ENCODE measurements at places on chromosomes 12 and 14.

DNA sequence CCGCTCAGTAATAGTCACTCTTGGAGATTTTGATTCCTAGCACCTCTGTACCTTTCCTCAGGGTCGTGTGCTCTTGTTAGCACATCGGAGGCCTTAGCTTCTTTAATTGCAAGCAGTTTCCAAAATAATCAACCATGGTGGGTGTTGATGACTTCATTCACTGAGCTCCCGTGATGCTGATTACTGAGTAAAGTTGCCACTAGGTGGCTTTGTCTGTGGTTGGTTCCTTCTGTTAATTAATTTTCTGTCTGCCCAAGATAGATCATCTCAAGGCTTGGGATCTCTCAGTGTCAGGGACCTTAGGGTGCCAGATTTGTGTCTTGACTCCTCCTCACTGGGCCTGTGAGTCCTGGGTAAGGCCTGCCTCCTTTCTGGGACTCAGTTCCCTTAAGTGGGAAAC is 54.3 kb downstream of the PTPN11 start:
- DNase-seq: no peak

DNA sequence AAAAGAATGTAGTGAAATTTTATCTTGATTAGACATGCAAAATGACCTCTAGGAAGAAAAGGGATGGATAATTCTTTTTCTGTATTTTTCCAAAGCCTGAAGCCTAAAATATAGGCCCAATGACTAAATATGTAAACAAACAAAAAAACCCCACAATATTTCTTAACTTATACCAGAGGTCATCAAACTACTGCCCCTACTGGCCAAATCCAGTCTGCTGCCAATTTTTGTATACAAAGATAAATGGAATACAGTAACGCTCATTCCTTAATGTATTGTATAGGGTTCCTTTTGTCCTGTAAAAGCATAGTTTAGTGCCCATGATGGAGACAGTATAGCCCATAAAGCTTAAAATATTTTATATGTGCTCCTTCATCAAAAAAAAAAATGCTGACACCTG is 145.7 kb upstream of the ALG10 start:
- no peak for DNase-seq

GRCh38 chr14:67951529-67952135 is 132.1 kb downstream of the RAD51B start:
- no peak for DNase-seq

GRCh38 chr12:53200458-53201176 is 6.4 kb downstream of the ITGB7 start:
- DNase-seq: no peak

DNA sequence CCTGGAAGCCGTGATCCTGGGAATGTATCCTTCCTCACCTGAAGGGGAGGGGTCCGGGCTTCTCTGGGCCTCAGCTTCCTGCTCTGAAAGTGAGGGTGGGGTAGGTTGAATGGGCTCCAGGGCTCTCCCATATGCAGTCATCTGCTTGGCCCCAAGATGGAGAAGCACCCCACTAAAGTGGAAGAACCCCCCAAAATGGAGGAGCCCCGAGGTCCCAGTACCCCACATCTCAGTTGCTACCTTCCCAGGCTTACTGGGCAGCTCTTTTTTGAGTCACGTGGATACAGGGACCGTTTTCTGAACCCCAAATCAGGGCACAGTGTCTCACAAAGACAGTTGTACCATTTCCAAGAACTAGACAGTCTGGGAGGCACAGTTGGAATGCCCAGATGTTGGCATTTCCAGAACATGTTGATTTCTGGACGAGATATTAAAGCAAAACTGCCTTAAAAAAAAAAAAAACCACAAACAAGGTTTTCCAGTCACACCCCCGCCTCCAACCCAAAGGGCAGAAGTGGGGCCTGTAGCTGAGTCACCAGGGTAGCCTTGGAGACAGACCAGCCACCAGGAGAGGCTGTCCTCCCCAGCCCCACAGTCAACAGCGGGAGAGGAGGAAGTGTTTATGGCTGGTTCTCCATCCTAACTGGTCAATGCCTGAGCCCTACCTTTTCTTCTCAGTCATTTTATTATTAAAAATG is 12.1 kb downstream of the VASH1 start:
- DNase-seq: no peak

GRCh38 chr14:95516554-95517181 is at the start of gene SYNE3:
TSS of gene SYNE3 (minus strand) at chr14:95516650. CDS start at chr14:95475821, 40,829 bp downstream.
- DNase-seq: peak; percentile 63

- DNase-seq: no peak
Measured at GRCh38 chr12:106362971-106363370, 5.4 kb downstream of the POLR3B start.

GRCh38 chr14:42045383-42045782 is 438.7 kb downstream of the LRFN5 start:
- no peak for DNase-seq

DNA sequence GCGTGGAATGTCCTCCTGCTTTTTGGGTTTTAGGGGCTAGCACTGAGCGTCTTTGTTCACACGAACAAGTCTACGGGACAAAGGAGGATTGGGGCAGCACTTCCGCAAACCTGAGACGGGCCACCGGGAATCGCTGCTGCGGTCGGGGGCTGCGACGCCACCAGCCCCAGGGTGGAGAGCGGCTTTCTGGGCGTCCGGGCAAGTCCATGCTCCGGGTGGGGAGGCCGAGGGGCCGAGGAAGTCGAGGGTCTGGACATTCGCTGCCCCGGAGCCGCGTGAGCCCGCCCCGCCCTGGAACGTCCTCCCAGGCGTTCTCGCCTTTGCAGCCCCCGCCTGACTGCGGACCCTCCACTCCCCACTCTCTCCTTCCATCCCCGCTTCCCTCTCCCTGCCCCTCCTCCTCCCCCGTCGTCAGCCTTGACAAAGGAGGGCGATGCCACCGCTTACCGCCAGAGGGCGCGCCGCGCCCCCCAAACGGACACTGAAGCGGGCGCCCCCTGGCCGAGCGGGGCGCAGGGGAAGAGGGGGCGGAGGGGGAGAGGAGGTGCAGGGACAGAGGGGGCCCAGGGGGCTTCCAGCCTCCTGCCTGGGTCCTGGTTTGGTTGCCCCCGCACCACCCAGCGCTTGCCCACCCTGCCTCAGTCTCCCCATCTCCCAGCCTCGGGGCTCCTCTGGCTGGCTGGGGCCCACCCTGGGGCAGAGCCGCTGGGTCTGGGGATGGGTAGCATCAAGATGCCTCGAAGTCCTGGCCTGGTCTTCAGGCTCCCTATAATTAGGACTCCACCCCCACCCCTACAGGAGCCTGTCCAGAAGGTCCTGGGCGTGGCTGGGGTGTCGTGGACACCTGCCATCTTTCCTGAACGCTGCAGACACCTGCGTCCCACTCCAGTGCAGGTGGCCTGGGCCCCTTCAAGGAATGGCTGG is 39.1 kb upstream of the INF2 start:
- DNase-seq: peak; percentile 92

- DNase-seq: peak; percentile 76
Measured at GRCh38 chr12:93109551-93110203, 180.6 kb upstream of the EEA1 start.

GRCh38 chr12:24695657-24696329 is 253.1 kb downstream of the BCAT1 start:
- no peak for DNase-seq

DNA sequence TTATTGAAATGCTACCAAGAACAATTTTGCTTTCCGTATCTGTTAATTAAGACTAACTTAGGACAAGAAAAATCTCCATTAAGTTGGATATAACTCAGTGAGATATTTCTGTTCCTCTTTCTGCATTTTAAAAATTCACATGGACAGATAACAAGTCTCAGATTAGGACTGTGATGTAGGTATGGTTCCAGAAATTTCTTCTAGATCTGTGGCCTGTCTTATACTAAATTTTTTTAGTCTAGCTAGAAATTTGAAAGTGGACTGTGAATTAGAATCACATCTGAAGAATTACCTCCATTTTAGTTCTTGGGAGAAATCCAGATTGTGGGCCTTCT is 41.6 kb downstream of the USP15 start:
- DNase-seq: no peak

DNA sequence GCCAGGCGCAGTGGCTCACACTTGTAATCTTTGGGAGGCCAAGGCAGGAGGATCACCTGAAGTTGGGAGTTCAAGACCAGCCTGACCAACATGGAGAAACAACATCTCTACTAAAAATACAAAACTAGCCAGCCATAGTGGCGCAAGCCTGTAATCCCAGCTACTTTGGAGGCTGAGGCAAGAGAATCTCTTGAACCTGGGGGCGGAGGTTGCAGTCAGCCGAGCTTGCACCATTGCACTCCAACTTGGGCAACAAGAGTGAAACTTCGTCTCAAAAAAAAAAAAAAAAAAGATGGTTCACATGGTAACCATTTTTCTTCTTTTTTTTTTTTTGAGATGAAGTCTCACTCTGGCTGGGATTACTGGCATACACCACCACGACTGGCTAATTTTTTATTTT is 35.3 kb downstream of the SLC2A14 start:
- DNase-seq: no peak

- no peak for DNase-seq
Measured at GRCh38 chr14:33287189-33287588, 348.5 kb downstream of the NPAS3 start.

DNA sequence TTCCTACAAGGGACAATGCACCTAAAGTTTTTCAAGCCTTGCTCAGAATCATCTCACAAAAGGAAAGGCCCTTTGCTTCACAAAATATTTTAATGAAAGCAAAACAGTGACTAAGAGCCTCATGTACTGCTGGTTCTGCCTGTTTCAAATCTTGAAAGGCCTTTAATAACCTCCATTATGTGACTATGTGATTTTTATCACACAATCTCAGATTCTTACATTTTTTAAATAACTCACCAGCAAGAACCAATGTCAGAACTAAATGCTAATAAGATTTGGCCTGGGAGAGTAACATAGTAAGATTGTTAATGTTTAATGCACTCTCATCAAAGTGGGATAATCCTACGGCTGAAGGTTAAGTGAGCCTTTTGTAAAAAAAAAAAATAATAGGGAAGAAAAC is 378.9 kb downstream of the RGS6 start:
- DNase-seq: no peak

GRCh38 chr12:601976-602699 is 61.1 kb downstream of the NINJ2 start:
- no peak for DNase-seq

GRCh38 chr14:68079941-68080697 is 260.5 kb downstream of the RAD51B start:
- no peak for DNase-seq

- DNase-seq: no peak
Measured at GRCh38 chr12:110739488-110739887, 3.2 kb downstream of the PPP1CC start.

DNA sequence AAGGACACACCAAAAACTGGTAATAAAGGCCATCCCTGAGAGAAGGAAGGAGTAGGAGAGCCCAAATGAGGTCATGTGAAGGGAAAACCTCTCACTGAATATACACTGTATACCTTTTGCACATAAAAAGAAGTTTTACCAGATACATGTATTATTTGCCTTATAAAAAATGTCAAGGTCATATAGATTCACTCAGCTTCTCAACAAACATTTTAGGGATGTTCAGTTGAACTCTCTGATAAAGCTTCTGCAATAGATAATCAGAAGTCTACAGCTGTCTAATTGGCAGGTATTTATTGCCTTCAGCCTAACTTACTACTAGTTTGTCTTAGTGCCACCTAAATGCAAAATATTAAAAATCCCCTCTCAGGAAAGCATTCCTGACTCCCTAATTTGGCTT is 8.7 kb downstream of the SLC11A2 start:
- no peak for DNase-seq
